ENCODE measurements at places on chromosomes 1 and 21.

- DNase-seq = no peak
These were observed 95.6 kb upstream of the ADAMTS5 start for GRCh38 chr21:27062443-27062842.

DNA sequence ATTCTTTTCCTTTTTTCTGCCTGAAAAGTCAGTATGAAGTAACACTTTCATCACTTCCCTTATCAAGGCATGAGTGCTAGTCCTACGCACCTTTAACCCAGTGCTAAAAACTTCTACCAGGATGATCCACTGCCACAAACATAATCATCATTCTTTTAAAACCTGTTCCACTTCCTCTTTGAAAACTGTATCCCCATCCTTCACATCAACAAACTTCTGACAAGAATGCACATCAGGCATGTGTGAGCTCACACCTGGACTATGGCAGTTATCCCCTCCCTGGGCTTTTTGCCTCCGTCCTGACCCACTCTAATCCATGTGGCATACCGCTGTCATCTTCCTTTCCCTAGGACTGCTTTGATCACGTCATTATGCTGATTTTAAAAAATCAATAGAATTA lies 70.2 kb downstream of the ESRRG start:
- no peak overlapping the region for H3K27ac ChIP-seq
- no peaks in the 10 kb centered on the region for H3K27me3 ChIP-seq
- no peak for DNase-seq
- H3K36me3 ChIP-seq = no peaks in the 10 kb centered on the region

DNA sequence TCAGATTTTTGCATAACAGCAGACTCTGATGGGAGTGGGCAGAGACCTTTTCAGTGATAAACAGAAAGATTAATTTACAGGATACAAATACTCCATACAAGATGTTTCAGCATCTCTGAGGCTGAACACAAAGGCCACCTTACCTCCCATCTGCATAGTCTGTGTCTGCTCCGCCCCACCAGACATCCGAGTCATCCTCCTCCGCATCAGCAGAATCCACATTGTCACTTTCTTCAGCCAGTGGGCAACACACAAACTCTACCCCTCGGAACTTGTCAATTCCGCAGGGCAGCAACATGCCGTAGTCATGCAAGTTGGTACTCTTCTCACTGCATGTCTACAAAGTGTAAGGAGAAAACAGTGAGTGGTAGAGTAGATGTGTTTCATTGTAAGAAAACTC lies 119.7 kb downstream of the APP start:
- H3K27me3 ChIP-seq = no peaks in the 10 kb centered on the region
- H3K36me3 ChIP-seq = peaks cover 29% of the 10 kb centered on the region
- no peak overlapping the region for H3K27ac ChIP-seq
- H3K4me3 ChIP-seq = no peak overlapping the region
- peaks cover 18% of the 10 kb centered on the region for H3K4me1 ChIP-seq

- no peak for DNase-seq
- no peaks in the 10 kb centered on the region for H3K36me3 ChIP-seq
- H3K4me3 ChIP-seq = peak overlapping the region; percentile 79
- peaks cover 23% of the 10 kb centered on the region for H3K27me3 ChIP-seq
- peaks cover 33% of the 10 kb centered on the region for H3K4me1 ChIP-seq
These were observed 35.5 kb upstream of the HHAT start for GRCh38 chr1:210293171-210293607.

DNA sequence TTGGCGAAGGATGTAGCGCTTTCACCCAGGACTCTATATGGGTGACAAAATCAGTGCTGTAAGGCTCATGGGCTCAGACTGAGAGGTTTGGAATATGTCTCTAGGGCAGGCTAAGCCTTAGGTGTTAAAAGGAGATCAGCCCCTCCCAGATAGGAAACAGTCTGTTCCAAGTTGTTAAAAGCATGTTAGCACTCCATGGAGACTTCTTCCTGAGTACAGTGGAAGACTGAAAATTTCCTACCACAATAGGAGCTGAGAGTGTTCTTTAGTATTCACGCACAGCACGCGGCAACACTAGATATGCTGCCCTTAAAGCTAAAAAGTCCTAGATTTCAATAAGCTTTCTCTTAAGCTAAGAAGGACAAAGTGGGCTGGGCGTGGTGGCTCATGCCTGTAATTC lies 122.1 kb downstream of the TRABD2B start:
- H3K4me1 ChIP-seq = peaks cover 10% of the 10 kb centered on the region
- peaks cover 2% of the 10 kb centered on the region for H3K27me3 ChIP-seq
- no peaks in the 10 kb centered on the region for H3K36me3 ChIP-seq
- no peak overlapping the region for H3K4me3 ChIP-seq

DNA sequence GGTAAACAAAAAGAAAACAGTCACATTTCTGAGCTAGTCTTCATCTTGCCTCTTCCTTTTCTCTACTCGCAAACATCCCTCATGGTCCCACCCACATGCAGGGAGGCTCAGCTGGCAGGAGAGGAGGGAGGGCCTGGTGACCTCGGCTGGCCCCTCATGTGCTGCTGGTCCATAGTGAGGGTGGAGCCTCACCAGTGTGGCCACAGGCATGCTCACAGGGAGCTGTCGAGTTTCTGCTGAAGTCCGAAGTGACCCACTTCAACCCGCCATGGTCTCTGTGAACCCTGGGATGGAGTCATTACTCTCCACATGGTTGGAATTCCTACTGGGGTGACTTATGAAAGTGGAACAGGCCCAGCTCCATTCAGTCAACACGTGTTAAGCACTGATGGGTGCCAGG lies 253.4 kb downstream of the RHOU start:
- H3K4me1 ChIP-seq = peaks cover 15% of the 10 kb centered on the region
- no peaks in the 10 kb centered on the region for H3K36me3 ChIP-seq
- no peak overlapping the region for H3K27ac ChIP-seq
- H3K4me3 ChIP-seq = no peak overlapping the region

- H3K36me3 ChIP-seq = no peaks in the 10 kb centered on the region
- no peaks in the 10 kb centered on the region for H3K27me3 ChIP-seq
- no peak overlapping the region for H3K4me3 ChIP-seq
- DNase-seq = no peak
- peaks cover 25% of the 10 kb centered on the region for H3K4me1 ChIP-seq
These were observed 171.0 kb downstream of the ZZZ3 start for GRCh38 chr1:77511440-77511840.

GRCh38 chr1:167761400-167761799 lies 39.6 kb downstream of the MPZL1 start:
- peaks cover 59% of the 10 kb centered on the region for H3K4me1 ChIP-seq
- H3K27ac ChIP-seq = peak overlapping the region; percentile 44
- peaks cover 3% of the 10 kb centered on the region for H3K36me3 ChIP-seq
- no peaks in the 10 kb centered on the region for H3K27me3 ChIP-seq
- DNase-seq = no peak

DNA sequence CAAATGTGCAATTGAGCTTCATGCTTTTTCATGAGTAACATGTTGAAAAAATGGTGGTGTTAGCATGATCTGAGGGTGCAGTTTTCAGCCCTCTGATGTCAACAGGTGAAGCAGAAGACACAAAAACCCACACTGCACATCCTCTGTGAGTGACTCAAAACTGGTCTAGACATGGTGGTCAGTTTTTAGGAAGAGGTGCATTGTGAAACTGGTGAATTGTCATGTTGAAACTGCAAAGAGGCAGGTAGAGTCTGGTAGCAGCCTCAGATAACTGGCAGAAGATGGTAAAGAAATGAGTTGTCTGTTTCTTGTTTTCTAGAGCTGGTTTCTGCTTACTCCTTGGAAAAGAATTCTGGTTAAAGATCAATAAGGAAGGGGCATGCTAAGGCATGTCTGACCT lies 97.3 kb upstream of the HMCN1 start:
- no peak overlapping the region for H3K27ac ChIP-seq
- no peaks in the 10 kb centered on the region for H3K27me3 ChIP-seq
- no peaks in the 10 kb centered on the region for H3K4me1 ChIP-seq

- no peaks in the 10 kb centered on the region for H3K36me3 ChIP-seq
- no peak for DNase-seq
- no peaks in the 10 kb centered on the region for H3K27me3 ChIP-seq
- no peak overlapping the region for H3K27ac ChIP-seq
These were observed 230.1 kb downstream of the SRGAP2C start for GRCh38 chr1:121414905-121415304.

- H3K27me3 ChIP-seq = no peaks in the 10 kb centered on the region
- H3K36me3 ChIP-seq = no peaks in the 10 kb centered on the region
- peak overlapping the region; percentile 51 for H3K4me3 ChIP-seq
- H3K27ac ChIP-seq = no peak overlapping the region
These were observed 7.2 kb upstream of the GUCA2A start for GRCh38 chr1:42171679-42172266.

GRCh38 chr1:50343323-50343722 lies 79.9 kb downstream of the DMRTA2 start:
- H3K27ac ChIP-seq = no peak overlapping the region
- no peak for DNase-seq
- H3K4me1 ChIP-seq = no peaks in the 10 kb centered on the region
- H3K4me3 ChIP-seq = no peak overlapping the region
- peaks cover 79% of the 10 kb centered on the region for H3K27me3 ChIP-seq

GRCh38 chr1:30353637-30354036 lies 369.7 kb downstream of the MATN1 start:
- H3K4me1 ChIP-seq = no peaks in the 10 kb centered on the region
- H3K4me3 ChIP-seq = no peak overlapping the region
- H3K36me3 ChIP-seq = peaks cover 2% of the 10 kb centered on the region
- H3K27me3 ChIP-seq = peaks cover 19% of the 10 kb centered on the region

DNA sequence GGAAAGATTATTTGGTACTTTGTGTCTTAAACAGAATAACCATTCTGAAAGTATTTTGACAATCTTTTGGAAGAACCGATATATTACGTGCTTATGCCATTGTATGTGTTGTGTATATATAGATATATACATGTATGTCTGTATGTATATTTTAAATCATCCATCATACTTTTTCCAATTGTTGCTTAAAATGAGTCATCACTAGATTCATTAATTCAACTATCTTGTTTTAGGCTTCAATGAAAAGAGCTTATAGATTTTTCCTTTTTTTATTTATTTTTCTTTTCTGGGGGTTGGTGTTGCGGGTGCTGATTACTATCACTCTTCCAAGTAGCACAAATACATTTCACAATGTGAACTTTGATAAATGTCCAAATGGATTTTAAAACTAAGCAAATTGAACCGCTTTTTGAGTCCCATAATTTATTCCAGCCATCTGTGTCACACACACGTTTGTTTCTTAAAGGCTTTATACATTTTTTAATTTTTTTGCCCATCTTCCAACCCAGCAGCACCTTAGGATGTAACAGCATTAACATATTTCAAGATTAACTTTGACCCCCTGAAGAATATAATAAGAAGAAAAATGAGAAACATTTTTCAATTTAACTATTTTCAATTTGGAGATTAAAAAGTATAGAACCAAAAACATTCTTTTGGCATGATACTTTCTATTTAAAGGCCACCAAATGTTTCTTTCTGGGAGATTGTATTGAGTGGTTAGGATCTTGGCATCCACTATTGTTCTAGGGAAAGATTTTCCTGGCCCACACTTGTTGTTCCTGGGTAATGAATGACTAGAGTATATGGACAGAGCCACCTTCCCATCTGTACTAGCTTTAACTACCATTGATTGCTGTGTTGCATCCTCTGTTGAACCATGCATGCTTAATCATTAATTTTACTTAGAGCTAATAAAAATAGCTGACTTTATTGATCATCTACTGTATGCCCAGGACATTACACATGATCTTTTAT lies 9.3 kb upstream of the DPYD start:
- H3K27me3 ChIP-seq = no peaks in the 10 kb centered on the region
- H3K27ac ChIP-seq = no peak overlapping the region
- H3K36me3 ChIP-seq = no peaks in the 10 kb centered on the region
- H3K4me3 ChIP-seq = no peak overlapping the region
- DNase-seq = no peak

- no peak for DNase-seq
- no peak overlapping the region for H3K27ac ChIP-seq
- peaks cover 45% of the 10 kb centered on the region for H3K4me1 ChIP-seq
- H3K27me3 ChIP-seq = no peaks in the 10 kb centered on the region
These were observed 160.9 kb upstream of the UBE2U start for GRCh38 chr1:64042331-64043100.

DNA sequence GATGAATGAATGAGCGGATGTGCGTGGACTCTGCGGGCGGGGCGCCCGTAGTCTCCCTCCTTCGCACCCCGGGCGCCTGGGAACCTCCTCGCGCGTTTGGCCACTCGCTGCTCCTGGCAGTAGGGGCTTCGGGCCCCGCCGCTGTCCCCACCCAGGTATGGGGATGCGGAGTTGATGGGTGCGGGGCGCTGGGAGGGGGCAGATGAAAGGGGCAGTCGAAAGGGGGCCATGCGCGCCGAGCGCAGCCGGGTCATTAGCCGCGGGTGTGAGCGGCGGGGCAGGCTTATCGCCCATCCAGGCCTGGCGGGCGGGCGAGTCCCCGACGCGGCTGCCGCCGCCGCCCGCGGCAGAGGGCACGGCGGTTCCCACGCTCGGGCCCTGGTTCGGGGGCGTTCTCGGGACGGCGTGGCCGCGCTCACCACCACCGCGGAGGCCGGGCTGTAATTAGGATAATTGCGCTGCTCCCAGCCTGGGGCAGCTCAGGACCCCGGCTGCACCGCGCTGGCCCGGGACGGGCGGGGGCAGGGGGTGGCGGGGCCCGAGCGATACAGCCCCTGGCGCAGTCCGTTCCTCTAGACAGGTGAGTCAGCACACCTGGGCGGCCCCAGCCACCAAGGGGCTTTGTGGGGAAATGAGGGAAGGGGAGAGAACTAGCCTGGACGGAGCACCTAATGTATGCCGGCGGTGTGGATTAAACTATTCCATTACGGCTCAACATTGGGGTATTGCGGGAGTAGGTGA lies 22.1 kb upstream of the CITED4 start:
- H3K36me3 ChIP-seq = no peaks in the 10 kb centered on the region
- no peak for DNase-seq
- no peak overlapping the region for H3K27ac ChIP-seq
- H3K4me3 ChIP-seq = no peak overlapping the region
- H3K27me3 ChIP-seq = peaks cover 54% of the 10 kb centered on the region

DNA sequence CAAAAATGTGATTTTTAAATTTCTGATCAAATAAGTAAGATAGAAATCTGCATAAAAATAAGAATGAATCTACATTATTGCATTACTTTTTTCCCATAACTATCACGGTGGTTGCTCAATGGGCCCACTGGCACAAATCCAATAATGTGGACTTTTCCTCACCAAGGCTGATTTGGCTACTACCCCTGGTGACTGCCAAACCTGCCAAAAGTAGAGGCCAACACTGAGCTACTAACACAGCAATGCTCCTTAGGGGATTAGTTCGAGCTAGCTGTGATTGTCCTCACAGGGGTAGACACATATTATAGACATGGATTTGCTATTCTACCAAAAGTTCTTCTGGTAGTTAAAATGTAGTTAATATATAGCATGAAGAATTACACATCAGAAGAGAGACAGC lies 107.7 kb upstream of the ZNHIT6 start:
- no peak overlapping the region for H3K4me3 ChIP-seq
- no peaks in the 10 kb centered on the region for H3K4me1 ChIP-seq
- H3K27ac ChIP-seq = no peak overlapping the region
- H3K27me3 ChIP-seq = no peaks in the 10 kb centered on the region
- no peak for DNase-seq

- H3K27me3 ChIP-seq = no peaks in the 10 kb centered on the region
- no peak overlapping the region for H3K4me3 ChIP-seq
- no peaks in the 10 kb centered on the region for H3K36me3 ChIP-seq
- no peaks in the 10 kb centered on the region for H3K4me1 ChIP-seq
- no peak overlapping the region for H3K27ac ChIP-seq
- no peak for DNase-seq
These were observed 96.4 kb upstream of the RGS4 start for GRCh38 chr1:162972773-162973172.
